ENCODE measurements at places on chromosomes 12 and 14.

DNA sequence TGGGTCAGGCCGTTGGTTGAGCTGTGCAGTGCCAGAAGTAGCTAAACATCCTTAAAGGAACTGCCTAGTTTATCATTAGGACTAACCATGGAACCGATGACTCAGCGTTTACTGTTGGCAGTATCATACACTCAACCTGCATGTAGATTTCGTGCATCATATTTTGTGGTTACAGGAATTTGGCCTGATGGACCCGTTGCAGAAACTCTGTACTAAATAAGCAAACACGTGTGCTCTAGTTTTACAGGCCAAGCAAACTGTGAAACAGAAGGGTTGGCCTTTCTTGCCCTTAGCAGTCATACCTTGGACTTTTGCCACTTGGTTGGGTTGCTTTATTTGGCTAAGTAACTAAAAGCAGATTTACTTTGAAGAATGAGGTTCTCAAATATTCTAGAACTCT is 35.6 kb downstream of the DGLUCY start:
- DNase-seq: no peak

DNA sequence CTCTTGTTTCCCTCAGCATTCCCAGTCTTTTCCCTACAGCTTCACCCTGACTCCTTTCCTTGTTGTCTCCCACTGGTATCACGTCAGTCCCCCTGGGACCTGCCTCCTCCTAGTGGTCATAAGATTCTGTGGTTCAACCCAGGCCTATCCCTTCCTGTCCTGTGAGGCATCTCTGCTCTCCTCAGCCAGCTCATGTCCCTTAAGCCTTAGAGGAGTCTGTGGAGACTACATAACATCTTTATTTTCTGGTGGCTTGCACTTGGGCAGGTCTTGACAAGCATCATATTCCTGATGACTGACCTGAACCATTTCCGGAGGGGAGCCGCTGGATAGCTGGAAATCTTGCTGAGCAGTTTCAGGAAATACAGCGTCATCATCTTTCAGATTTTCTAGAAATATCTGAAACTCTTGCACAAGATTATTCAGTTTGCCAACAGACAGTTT is 688 bp downstream of the C12orf71 start:
- DNase-seq: no peak

GRCh38 chr12:115697340-115697739 is 580.2 kb downstream of the MED13L start:
- no peak for DNase-seq

DNA sequence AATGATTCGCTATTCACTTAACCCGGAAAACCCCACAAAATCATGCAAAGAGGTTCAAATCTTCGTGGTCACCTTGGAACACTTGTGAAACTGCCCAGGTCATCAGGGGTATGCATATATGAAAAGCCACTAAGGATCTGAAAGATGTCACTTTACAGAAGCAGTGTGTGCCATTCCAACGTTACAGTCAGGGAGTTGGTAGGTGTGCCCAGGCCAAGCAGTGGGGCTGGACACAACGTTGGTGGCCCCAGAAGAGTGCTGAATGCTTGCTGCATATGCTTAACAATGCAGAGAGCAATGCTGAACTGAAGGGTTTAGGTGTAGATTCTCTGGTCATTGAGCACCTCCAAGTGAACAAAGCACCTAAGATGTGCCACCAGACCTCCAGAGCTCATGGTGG is 51.1 kb upstream of the EIF5 start:
- no peak for DNase-seq

DNA sequence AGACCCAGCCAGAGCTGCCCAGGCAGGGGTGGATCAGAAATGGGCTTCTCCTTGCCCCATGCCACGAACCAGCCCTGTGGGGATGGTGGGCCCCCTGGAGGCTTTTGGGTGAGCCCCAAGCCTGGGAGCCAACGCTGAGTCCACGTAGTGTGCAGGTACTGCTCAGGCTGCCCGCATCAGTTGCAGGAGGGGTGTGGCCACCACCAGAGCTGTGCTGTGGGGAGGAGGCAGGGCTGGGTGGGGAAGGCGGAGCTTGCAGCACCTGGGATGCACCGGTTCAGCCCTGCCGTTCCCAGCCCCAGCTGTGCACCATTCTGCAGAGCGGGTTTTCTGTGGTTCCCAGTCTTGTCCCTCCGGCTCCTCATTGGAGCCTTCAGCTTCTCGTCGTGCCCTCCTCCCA is 36.3 kb downstream of the IL31 start:
- DNase-seq: no peak

- DNase-seq: no peak
Measured at GRCh38 chr12:109212460-109213115, 96.2 kb downstream of the ACACB start.

- no peak for DNase-seq
Measured at GRCh38 chr14:75315144-75315543, 36.5 kb downstream of the FOS start.

GRCh38 chr12:87995581-87996178 is 33.5 kb downstream of the C12orf50 start:
- peak; percentile 54 for DNase-seq

- DNase-seq: no peak
Measured at GRCh38 chr12:46160101-46160980, 108.5 kb downstream of the SLC38A1 start.

GRCh38 chr12:47361389-47362021 is 281.7 kb upstream of the AMIGO2 start:
- DNase-seq: no peak

- no peak for DNase-seq
Measured at GRCh38 chr12:41966916-41967315, 177.8 kb downstream of the GXYLT1 start.

GRCh38 chr12:31222620-31223222 is 103.2 kb downstream of the SINHCAF start:
- no peak for DNase-seq

DNA sequence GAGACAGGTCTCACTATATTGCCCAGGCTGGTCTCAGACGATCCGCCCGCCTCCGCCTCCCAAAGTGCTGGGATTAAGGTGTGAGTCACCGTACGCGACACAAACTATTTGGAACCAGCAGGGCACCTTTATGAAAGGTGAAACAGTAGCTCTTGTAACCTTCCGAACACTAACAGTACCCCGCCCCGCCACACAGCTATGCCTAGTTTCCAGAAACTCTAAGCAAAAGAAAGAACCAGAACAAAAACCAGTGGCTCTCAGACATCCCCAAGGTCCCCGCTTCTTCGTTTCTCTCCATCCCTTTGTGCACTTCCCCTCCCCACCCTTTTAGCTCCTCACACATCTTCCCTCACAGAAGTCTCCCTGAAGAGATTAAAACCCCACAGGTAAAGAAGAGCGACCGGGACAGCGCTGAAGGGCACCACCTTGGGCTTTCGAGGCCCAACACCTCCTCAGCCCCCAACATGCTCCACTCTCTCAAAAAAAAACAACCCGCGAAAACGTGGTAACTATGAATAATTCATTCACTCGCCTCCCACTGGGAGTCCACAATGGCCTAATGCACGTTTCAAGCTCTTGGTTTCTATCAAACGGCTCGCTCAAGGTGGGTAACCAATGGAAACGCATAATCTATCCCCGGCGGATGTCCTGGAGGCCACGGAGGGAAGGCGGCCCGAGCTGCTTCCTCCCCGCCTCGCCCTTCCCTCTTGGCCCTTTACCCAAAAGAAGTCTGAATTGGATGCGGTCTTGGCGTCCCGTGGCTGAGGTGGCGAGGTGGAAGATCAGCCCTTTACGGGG is 877 bp downstream of the BAG5 start:
- peak; percentile 23 for DNase-seq

DNA sequence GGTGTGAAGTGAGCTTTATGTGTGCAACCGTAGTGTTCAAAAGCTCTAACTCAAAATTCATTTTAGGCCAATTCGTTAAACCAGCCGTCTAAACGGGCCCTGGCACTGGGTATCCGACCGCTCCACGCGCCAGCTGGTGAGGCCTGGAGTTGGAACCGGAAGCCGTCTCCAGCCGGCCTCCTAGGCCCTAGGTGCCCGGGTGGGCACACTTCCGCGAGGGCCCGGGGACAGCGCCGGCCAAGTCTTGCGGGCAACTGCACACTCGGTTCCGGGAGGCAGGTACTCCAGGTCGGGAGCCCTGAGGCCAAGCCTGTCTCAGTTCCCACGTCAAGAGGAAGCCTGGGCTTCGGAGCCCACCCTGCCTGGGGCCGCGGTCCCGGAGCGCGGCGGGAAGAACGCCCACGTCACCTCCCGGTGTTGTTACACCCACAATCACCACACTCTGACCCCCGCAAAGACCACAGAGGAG is 16.2 kb downstream of the OTX2 start:
- no peak for DNase-seq

DNA sequence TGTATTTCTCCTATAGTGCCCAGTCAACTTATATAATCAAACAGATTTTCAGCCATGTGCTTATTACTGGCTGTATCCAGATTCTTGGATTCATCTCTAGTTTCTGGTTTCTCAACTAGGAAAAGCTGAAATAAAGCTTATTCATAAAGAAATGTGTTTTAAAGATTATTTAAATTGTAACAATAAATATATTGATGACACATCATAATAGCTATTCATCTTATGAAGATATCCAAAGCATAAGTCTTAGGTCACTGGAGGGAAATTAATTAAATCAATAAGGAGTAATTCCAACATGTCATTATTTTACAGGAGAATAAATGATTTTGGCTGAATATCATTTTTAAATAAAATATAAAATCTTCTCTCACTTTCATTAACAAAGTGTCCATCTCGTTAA is 32.1 kb upstream of the KRR1 start:
- DNase-seq: no peak

DNA sequence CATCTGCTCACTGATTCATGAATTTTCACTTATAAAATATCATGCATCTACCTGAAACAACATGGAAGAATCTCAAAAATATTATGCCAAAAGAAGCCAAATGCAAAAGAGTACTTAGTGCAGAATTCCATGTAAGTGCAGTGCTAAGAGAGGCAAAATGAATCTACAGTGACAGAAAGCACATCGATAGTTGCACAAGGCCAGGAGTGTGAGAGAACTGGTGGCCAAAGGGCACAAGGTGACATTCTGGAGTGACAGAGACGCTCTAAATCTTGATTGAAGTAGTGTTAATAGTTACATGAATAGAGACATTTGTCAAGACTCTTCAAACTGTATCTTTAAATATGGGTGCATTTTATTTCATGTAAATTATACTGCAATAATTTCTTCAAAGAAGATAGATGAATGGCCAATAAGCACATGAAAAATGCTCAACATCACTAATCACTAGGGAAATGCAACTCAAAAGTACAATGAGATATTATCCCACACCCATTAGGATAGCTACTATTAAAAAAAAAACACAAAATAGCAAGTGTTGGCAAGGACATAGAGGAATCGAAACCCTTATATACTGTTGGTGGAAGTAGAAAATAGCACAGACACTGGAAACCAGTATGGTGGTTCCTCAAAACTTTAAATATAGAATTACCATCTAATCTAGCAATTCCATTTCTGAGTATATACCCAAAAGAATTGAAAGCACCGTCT is 71.7 kb upstream of the KICS2 start:
- DNase-seq: peak; percentile 95

DNA sequence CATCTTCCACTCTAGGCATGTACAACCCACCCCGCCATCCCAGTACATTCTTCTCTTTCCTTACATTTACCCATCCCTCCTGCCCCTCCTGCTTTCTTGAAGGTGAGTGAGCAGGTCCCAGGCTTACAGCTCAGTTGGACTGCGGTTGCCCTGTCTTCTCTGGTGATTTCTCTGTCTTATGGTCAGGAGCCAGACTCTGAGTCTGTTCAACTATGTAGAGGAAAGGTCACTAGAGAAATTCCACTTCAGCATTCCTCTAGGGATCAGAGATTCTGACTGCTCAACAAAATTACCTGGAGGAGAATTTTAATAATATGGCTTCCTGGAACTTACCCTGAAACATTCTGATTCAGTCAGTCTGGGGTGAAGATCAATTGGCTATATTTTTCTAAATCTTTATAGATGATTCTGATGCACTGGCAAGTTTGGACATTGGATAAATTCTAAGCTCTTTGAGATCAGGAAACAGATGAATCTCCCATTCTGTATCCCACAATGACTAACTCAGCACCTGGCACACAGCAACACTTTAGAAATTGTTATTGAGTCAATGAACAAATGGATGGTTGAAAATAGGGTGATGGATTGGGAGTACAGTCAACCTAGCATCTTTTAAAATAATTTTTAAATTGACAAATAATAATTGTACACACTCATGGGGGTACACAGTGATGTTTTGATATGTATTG is 128.6 kb upstream of the HIF1A start:
- no peak for DNase-seq

GRCh38 chr12:2930865-2931264 is 28.3 kb upstream of the TEAD4 start:
- no peak for DNase-seq

DNA sequence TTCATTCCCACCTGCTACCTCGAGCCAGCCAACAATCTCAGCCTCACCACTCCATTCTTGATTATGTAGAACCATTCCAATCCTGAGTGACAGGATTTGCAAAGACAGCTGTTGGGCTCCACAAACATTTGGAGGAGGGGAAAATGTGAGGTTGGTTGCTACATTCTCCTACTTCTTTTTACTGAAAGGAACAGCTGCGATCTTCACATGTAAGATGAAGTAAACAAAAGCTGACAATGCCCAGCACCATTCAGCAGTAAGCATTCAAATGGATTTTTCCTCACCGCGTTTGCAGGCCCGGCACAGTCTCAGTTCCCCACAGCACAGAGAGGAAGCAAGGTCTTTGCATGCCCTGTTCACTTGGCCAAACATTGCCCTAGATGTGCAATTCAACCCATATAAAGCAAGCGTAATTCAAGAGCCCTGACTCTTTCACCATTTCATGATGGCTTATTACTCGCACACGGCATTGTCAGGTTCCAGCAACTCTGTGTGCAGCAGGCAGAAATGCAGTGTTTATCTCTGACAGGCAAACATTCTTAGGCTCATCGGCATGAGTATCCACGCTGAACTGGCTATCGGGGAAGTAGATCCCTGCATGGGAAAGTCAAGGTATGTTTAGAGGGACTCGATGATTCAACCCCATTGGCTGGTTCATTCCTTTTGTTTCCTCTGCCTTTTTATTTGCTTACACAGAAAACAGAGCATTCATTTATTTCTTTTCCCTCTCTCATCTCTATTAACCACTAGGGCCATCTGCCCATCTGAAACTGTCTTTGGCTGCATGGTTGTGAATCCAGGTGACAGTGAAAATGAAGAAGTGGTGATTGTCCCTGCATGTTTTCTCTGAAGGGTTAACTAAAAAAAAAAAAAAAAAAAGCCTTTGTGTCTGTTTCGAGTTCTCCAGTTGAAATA is 236.1 kb upstream of the PLEKHG7 start:
- peak; percentile 90 for DNase-seq

DNA sequence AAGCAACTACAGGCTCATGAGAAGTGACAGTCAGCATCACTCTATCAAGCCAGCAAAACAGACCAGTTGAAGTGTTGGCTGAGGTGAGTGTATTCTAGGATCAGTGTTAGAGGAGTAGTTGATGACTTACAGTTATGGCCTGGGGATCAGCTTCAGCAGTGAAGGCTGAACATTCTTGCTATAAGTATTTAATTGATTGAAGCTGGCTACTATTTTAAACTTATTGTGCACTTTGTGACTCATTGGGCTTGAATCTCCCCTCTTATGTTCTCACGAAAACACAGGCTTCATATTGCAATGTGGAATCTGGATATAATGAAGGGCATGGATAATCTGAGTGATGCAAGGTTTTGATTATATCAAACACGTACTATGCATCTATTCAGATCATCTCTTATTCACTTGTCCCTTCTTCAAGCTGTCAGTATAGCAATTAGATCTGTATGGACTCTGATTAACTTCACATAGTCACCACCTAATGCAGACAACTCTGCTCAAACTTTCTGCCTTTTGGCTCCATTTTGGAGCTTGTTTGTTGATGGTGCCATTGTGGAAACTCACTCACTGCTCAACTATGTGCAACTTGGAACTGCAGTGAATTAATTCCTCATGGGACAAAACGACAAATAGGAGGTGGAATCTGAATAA is 309.2 kb downstream of the SLC16A7 start:
- DNase-seq: no peak

- peak; percentile 27 for DNase-seq
Measured at GRCh38 chr14:36515896-36516718, 3.9 kb downstream of the NKX2-1 start.
